NCI-H1417 (cell line): ENCODE measurements at places on chromosomes 6 and 20.

DNA sequence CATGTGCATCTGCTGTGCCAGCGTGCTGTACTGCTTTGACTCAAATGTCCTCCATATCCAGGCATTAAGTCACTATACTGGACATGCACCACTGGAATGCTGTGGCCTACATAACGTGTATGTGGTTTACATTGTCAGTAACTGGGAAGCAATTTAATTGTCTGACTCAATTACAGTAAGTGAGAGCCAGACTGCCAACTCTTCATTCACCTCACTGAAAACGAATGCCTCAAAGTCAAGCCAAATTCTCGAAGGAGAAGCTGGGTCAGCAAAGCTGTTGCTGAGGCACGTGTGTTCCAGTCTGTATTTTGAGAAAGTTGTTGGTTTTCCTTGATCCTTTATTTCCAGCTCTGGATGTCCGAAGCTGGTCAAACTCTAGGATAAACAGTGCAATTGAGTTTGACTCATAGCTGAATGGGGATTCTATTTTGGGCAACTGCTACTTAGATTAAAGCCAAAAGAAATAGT is 534.3 kb downstream of the COL12A1 start:
- no peak for DNase-seq

GRCh38 chr6:5981126-5982026 is 25.3 kb downstream of the NRN1 start:
- DNase-seq = no peak

- no peak for DNase-seq
Measured at GRCh38 chr6:113281014-113281413, 576.1 kb upstream of the MARCKS start.

DNA sequence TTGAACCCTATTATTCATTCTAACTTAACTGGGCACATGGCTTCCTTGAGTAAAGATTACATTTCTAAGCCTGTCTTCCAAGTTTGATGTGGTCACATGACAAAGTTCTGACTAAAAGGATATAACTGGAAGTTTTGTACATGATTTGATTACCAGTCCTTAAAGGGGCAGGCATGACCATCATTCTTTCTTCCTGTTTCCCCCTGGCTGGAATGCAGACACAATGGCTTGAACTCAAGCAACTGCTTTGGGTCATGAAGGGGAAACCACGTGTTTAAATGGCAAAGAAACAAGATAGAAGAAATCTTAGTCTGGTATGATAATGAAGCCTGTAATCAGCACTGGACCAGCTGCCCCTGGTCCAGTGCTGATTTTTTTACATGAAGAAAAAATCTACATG is 15.6 kb upstream of the SHLD1 start:
- DNase-seq = no peak

GRCh38 chr6:149111556-149112115 is 205.9 kb upstream of the TAB2 start:
- DNase-seq = no peak

GRCh38 chr20:61881416-61881815 is 184.3 kb downstream of the TAF4 start:
- no peak for DNase-seq

GRCh38 chr6:55955684-55956083 is 80.3 kb upstream of the BMP5 start:
- no peak for DNase-seq
